Omental fat pad (tissue), 4 donors: ENCODE measurements at places on chromosomes 6 and 20.

GRCh38 chr6:99613409-99613704 lies 6.7 kb downstream of the PRDM13 start:
- no peak for DNase-seq

GRCh38 chr6:13053006-13053461 lies 275.3 kb downstream of the TBC1D7 start:
- no peak for DNase-seq

GRCh38 chr6:20918868-20919267 lies 384.6 kb downstream of the CDKAL1 start:
- no peak for DNase-seq

GRCh38 chr20:39474879-39475278 lies 512.7 kb downstream of the DHX35 start:
- DNase-seq, result no peak

DNA sequence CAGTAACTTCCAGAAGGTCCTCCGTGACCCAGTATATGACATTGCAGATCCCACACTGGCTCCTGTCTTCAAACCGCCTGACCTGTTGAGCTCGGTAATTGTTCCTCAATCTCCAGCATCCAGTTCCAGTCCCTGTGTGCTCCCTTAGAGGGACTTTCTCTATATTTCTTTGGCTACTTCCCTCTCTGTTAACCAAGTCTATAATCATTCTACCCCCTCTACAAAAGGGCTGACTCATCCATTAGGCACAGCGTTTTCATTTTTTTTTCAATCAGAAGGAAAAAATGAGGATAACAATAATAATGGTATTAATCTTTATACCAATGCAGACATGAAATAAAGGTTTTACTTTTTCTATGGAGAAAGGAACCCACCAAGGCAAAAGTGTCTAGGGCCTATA lies 69.3 kb downstream of the FAM229B start:
- DNase-seq, result no peak

GRCh38 chr6:46743425-46744158 lies 3.1 kb upstream of the ANKRD66 start:
- no peak for DNase-seq

DNA sequence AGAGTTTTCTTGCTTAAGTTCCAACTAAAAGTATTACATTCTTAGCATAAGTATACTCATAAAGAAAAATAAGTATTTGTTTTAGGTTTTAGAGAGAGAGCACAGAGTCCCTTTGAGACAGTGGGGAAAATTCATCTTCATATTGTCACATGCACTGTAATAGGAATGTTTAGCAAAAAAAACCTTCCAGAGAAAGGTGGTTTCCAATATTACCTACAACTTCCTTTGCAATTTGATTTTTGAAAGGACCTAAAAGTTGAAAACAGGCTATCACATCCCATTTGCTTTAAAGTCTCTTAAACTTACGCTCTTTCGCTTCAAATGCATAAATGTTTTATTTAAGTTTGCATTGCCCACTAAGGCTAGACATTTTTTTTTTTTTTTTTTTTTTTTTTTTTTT lies 86.4 kb downstream of the OPRM1 start:
- no peak for DNase-seq

DNA sequence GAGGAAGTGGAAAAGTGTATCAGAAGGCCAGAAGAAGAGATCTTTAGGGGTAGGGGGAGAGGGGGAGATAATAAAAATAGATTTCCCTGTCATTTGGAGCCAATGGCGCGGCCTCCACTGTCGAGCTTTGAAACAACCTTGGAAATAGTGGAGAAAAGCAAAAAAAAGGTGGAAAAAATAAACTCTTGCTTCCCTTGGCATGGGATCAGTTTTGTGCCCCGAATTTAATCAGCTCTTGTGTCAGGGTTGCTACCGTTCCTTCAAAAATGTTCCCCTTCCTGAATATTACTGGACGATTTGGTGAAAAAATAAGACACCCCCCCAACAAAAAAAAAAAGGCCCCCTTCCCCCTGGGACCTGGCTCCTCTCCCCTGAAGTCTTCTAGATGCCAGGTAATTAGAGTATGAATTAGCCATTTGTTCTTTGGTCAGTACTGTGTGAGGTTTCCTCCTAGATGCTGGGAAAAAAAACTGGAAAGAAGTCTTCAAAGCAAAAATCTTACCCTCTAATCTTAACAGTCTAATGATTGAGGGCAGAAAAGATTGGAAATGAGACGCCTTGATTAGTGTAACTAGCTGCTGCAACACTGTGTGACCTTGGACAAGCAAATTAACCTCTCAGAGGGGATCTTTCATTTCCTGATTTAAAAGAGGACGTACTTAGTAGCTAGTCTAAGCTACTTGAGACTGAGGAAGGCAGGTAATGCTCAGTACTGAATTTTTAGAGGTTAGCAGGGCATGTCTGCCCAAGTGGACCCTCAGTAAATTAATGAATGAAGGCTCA lies 872 bp upstream of the RBM39 start:
- DNase-seq, result no peak
